CD4-positive, alpha-beta T cell (primary cell): ENCODE measurements at places on chromosomes 13 and 19.

- DNase-seq = no peak
Observed at GRCh38 chr19:7393939-7394730, 45.4 kb downstream of the ARHGEF18 start.

DNA sequence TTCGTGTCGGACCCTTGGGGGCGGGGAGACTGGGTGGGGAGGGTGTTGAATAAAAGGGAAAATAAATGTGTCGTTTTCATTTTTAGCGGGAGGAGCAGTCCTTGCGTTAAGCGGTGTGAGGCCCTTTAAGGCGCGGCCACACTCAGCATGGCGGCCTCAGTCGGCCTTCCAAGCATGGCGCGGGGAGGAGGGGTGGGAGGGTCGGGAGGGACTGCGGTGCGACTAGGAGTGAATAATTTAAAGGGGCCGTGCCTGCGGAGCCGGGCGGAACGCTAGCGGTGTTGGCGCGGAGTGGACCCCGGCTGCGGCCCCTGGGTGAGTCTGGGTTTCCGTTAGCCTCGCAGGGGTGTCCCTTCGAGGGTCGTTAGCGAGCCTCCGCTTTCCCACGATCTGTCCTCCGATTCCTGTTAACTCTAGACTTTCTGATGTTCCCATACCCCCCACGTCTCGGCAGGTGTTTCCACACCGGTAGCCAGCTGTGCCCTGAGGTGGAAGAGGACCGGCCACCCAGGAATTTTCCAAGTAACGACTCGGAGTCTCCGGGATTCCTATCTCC, 1.5 kb upstream of the PNPLA6 start:
- peak; percentile 88 for DNase-seq

DNA sequence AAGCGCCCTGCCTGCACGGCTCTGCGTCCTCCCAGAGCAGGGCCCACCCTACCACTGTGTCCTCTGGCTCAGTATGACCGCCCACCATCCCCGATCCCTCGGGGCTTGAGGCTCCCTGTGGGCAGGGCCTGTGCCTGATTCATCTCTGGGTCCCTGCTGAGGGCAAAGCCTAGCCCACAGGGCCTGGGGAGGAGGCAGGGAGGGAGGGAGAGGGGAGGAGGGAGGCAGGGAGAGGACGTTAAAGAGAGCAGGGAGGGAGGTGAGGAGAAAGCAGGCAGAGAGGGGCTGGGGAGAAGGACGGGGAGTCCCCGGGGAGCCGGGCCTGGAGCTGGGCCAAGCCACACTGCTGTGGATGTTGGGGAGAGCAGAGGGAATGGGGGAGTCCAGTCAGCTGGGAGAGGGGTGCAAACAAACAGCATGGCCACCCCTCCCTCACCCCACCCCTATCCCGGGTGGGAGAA, 4.0 kb upstream of the ERFL start:
- DNase-seq = no peak

- DNase-seq = no peak
Observed at GRCh38 chr19:15936173-15936572, 1.8 kb upstream of the CYP4F11 start.

GRCh38 chr13:101499406-101499805, 46.9 kb downstream of the ITGBL1 start:
- no peak for DNase-seq

GRCh38 chr13:111962431-111962891, 104.5 kb upstream of the SOX1 start:
- DNase-seq = no peak

- DNase-seq = no peak
Observed at GRCh38 chr13:114235697-114236096, 1.0 kb downstream of the CDC16 start.

DNA sequence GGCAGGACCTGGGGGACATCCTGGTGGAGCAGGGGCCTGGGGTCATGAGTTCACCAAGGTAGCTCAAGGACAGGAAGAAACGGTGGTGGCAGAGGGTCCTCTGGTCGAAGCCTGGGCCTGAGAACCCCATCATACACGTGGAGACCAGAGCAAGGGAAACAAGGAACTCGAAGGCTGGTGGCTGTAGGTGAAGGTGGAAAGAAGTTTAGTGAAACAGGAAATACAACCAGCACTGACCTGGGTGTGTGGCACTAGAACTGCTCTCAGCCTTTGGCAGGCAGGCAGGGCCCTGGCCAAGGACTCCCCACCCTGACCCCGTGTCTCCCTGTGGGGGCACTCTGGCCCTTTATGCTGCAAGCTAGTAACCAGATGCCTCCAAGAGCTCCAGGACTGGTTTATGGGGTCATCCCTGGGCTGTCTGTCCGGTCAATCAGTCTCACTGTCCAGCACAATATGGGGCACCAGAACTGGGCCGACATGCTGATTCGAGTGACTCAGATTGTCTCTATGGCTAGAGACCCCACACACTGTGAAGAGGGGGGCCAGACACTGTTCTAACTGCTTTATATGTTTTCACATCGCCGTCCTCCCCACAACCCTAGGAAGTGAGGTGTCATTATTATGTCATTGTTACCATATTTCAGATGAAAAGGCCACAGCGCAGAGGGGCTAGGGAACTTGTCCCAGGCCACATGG, 3.8 kb downstream of the COX6B2 start:
- DNase-seq = no peak

DNA sequence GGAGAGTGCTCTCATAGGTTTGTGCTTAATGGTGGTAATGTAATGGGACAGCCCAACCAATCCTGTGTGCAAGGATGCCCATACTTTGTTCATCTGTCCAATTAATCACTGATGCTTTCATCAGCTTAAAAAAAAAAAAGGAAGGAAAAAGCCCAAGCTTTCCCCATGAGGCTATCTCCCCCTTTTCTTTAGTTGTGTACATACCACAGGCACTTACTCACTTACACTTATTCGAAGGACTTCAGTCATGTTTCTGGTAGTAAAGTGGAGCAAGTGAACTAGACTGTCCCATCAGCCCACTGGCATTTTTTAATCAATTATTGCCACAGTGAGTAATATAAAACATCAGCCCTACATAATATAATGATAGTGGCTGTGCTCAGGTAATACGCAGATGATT, 183.5 kb upstream of the UFM1 start:
- no peak for DNase-seq

DNA sequence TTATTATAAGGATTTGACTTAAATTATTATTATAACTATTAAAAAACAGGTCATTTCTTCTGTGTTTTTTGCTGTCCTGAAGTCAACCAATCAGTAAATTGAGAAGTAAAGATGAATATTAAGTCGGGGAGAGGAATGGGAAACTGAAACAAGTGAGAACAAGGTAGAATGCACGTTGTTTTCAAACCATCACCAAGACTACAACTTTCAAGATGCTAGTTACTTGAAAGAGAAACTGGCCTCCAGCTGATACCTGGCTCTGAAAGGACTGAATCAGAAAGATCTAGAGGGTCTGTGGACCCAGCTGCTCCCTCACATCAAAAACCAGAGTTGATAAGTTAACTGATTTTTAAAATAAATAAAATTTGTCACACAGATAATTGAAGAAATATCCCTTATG, 1301.5 kb upstream of the ATXN8OS start:
- no peak for DNase-seq

- DNase-seq = no peak
Observed at GRCh38 chr19:58154287-58154678, 3.7 kb upstream of the ZNF329 start.

DNA sequence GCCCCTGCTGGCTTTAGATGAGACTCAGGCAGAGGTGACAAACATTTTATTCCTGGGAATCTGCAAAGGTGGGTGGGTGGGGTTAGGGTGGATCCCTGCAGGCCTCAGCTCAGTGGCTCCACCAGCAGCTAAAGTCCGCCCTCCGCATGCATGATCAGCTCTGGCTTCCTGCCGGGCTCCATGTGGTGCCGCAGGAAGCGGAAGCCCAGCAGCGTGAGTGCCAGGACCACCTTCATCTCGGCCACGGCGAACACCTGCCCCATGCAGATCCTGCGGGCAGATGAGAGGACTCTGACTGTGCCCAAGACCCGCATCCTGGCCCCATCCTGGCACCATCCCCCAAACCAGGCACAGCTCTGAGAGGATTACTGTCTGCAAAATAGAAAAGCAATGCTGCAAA, 26.3 kb downstream of the CYP4F2 start:
- DNase-seq = no peak

GRCh38 chr13:25840261-25840660, 211.6 kb downstream of the SHISA2 start:
- DNase-seq = no peak

DNA sequence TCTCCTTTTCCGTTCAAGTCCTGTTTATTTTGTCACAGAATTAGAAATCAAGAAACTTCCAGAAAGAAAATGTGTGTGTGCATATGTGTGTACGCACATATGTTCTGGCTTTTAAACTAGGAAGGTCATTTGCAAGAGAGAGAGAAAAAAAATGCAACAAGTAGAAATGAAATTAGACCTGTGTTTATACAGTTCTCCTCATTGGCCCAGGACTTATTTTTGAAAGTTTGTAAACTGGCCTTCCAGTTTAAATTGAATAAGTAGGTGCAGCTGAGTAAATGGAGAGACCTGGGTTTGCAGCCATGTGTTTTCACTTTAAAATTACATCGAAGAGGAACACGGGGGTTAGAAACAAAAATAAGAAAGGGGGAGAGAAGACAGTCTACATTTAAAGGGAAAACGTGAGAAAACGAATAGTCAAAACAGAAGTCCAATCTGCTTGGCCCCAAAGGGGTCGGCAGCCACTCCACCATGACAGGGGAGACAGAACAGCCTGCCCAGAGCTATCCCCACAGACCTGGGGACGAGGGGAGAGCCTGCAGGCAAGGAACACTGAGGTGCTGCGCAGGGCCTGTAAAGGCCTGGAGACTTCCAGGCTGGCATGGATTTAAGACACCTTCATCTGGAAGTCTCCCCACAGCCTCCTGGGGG, 216.8 kb upstream of the MAB21L1 start:
- DNase-seq = no peak

DNA sequence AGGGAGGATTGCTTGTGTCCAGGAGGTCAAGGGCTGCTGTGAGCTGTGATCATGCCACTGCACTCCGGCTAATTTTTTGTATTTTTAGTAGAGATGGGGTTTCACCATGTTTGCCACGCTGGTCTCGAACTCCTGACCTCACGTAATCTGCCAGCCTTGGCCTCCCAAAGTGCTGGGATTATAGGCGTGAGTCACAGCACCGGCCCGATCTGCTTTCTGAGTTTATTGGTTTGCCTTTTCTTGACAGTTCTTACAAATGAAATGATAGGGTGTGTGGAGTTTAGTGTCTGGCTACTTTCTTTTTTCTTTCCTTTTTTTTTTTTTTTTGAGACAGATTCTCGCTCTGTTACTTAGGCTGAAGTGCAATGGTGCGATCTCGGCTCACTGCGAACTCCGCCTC, 848 bp downstream of the C19orf44 start:
- no peak for DNase-seq

DNA sequence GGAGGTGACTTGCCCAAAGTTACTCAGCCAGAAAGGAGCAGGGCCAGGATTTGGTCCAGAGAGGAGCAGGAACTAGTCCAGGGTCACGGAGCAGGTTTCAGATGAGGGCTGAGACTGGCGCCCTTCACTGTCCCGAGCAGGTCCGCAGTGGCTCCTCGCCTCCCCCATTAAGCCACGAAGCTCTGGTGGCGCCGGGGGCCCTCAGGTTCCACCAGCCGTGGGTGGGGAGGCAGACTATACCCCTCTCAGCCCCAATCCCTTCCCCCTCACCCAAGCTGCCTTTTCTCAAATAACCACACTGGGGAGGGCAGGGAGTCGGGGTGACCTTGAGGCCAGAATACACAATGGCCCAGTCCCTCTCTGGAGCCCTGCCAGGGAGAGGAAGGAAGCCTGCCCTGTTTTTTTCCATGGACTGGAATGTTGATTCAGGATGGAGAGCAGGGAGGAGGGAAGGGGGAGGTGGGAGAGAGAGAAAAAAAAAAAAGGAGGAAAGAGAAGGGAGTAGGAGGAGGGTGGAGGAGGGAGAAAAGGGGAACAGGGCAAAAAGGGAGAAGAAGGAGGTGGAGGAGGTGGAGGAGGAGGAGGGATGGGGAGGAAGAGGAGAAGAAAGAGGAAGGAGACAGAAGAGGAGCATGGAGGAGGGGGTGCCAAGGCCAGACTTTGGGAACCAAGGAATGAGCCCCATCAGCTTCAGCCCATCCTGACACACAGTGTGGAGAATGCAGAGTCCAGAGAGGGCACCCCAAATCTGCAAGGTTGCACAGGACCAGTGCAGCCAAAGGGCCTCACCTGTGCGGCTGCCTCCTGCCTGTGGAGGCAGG, 19.7 kb downstream of the CEACAM16 start:
- no peak for DNase-seq

GRCh38 chr13:21549633-21550032, 54.3 kb downstream of the MICU2 start:
- DNase-seq = no peak

DNA sequence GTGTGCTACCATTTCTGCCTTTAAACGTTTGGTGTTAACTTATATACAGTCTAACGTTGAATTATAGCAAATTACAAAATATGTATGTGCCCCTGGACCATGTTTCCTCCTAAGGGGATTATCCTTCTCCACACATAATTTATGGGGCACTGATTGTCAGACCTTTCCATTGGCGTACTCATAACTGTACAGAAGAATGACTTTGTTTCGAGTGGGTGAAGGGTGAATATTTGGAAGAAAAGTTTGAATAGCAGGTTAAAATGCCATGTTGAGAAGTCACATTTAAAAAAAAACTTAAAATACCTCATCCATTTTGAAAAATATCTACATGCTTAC, 58.8 kb downstream of the SLC10A2 start:
- no peak for DNase-seq

- DNase-seq = peak; percentile 31
Observed at GRCh38 chr13:20495087-20496023, 30.3 kb downstream of the CRYL1 start.

DNA sequence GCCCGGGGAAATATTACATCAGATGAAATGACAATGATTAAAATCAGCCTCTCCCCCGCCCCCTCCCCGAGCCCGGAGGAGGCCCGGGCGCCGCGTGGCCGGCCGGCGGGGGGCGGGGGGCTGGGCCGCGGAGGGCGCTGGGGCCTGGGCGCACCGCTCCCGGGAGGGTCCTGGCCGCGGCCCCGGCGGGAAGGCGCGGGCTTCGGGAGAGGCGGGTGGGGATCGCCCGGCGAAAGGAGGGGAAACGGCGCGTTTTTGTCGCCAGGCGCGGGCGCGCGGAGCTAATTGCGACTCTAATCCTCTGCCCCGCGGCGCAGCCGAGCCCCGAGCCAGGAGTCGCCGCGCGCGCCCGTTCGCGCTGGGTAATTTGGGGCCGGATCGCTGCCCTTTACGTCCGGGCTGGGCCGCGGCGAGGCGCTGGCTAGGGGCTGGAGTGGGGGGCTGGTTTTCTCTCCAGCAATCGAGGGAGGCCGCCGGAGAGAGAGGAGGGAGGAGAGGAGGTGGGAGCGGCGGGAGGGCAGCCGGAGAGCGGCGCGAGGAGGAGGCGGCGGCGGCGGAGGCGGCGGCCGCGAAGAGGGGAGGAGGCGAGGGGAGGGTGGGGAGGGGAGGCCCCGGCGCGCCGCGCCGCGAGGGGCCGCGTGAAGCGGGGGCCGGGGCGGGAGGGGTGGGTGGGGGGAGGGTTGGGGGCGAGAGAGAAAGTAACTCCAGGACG, at the start of gene KCTD15:
TSS of gene KCTD15 (plus strand) at position 707 of the 712 bp plus-strand sequence. CDS start 3,585 bp downstream, outside the sequence.
- DNase-seq = no peak

DNA sequence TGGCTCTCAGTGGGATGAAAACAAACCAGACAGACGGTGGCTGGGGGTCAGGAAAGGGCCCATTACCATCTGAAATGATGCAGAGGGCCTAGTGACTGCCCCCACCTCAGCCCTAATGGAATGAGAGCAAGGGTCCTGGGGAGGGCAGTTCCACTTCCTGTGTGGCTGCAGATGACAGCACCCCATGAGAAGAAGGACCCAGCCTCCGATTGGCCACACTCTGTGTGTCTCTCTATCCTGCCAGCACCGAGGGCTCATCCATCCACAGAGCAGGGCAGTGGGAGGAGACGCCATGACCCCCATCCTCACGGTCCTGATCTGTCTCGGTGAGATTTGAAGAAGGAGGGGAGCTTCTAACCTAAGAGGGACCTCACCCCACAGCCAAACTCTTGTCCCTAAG, 498 bp downstream of the LILRB1 start:
- no peak for DNase-seq
